ENCODE measurements at places on chromosomes 2 and 18.

- no peak for DNase-seq
These were observed 89.9 kb downstream of the MAPK4 start for GRCh38 chr18:50649821-50650220.

DNA sequence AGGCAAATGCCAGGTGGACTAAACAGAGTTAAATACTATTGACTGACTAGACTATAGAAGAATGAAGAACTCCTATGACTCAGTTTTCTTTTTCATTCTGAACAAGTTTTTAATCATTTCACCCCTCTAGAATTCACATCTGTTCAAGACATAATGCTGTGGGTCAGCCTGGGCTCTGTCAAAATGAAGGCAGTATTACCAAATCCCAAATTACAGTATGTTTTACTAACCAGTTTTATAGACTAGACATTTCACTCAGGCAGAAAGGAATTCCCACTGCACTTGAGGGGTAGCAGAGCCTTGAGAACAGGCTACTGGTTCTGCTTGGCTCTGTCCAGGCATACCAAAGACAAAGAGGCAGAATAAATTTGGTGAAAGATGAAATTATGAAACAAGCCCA, 511.7 kb downstream of the EPHA4 start:
- DNase-seq: no peak

GRCh38 chr2:196160101-196160500, 11.3 kb downstream of the STK17B start:
- no peak for DNase-seq

DNA sequence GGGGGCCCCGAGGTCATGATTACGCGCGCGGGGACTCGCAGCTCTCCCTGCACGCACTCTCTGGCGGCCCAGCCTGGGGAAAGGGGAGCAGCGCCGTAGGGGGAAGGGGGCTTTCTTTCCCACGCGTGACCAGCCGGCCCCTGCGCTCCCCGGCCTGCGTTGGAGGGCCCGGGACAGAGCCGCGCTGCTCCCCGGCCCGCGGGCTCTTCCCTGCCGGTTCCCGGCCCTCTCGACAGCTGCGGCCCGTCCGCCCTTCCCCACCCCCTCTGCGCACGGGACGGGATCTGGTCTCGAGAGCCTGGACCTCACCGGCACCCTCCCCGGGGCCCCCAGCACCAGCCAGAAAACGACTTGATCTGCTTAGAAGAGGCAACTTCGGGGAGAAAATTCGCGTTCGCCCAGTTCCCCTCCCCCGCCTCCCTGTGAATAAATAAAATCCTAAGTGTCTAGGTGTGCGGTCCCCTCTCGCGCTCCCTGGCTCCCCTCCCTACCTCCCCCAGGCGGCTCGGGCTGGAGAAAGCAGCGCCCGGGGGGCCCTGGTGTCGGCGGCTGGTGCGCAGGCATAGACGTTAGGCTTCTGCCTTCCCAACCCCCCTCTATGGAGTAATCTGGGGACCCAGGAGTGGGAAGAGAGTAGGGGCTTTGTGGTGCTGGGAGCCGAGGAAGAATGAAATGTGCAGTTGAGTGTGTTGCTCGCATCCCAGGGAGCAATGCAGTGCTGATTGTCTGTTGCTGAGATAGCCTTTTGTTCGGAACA, 803 bp upstream of the FIGN start:
- DNase-seq: no peak

- no peak for DNase-seq
These were observed 1923.0 kb upstream of the PIK3C3 start for GRCh38 chr18:40032076-40032475.

DNA sequence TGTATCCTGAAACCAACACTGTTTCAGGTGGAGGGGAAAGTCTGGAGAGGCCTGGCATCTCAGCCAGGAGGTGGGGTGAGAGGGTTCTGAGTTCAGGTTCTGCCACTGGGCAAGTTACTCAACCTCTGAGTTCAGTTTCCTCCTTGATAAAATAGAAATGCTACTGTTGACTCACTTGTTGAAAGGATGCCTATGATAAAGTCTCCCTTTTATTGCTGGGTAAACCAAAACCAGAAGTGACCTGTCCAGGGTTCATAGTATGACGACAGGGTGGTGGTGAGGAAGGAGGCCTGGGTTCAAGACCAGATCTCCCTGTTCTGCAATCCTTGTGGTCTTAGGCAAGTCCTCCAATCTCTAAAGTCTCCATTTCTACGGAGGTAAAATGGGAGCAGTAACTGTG, 232.7 kb downstream of the PRKCE start:
- no peak for DNase-seq

DNA sequence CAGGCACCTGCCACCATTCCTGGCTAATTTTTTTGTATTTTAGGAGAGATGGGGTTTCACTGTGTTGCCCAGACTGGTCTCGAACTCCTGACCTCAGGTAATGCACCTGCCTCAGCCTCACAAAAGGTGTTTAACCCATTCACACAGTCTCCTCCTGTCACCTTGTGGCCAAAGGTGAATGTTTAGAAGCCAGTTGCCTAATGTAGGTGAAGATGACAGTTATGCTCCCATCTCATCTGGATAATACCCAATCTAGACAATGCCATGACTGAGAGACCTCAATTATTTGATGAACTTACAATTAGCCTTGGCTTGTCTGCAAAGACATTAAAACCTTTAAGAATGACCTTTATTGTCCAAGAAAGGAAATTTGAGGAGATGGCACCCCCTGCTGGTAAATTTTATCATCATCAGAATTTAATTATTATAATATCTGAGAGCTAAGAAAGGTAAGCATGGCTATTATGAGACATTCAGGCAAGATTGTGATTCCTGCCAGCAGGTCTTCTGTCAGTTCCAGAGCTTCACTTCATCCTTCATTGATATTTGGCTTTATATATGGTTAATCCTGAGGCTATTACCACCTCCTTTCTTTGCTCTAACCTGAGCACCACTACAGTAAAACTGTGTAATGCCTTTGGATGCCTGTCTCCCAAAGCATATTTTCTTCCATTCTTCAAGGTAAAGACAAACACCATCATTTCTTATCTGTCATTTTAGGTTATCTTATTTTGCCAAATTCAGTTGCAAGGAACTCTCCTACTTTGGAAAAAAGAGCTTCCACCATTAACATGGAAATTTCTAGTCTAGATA, 117.6 kb downstream of the FAM124B start:
- peak; percentile 8 for DNase-seq

- no peak for DNase-seq
These were observed 255.8 kb upstream of the EPAS1 start for GRCh38 chr2:46041434-46041833.

DNA sequence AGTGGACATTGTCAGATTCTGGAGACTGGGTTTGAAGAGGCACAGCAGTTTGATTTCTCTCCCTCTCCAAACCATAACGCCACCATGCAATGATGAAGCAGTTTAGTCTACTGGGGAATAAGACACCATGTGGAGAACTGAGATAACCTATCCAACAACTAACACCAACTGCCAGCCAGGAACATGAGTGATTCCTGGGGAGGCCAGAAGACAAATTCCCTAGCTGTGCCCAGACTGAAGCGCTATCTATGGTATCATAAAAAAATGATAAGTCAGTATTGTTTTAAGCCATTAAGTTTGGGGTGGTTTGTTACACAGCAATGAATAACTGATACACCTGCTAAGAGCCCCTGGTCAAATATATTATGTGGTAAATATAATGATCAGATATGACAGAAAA, 129.3 kb downstream of the EXOC6B start:
- no peak for DNase-seq

DNA sequence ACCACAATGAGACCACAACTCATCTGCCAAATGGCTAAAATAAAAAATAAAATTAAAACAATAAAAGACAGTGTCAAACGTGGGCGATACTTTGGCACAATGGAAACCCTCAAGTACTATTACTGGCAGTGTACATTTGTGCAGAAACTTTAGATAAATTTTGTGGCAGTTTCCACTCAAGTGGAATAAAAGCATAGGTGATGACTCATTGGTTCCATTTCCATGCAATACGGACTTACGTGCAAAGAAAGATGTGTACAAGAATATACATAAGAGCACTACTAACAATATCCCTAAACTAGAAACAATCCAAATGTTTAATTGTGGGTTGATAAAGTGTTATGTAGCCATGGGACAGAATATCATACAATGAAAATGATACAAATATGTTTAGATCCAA, 259.0 kb upstream of the HNMT start:
- no peak for DNase-seq

DNA sequence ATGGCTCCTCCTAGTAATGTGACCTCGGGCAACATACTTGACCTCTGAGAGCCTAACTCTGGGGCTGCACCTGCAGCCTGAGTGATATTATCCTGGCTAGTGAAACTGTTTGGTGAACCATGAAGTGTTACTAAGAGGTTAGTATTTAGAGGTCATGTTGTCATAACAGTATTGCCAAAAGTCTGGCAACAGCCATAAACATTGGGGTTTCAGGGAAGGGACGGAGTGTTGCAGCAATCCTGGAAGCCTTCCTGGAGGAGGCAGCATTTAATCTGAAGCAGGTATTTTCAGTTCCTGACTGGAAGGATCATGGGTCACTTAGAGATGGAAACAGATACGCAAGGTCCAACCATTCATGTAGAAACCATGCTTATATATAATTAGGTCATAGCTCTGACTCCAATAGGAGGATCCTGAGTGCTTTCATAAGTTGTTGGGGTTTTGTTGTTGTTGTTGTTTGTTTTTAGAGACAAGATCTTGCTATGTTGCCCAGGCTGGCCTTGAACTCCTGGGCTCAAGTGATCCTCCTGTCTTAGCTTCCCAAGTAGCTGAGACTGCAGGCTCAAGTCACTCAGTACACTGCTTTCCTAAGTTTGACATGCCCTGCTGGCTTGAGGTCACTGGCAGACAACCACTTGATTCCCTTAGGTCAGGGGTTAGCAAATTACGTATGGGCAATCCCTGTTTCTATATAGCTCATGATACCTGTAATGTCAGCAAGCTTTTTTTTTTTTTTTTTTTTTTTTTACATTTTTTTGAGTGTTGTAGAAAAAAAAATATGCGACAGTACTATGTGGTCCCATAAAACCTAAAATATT, 21.5 kb downstream of the GPR39 start:
- DNase-seq: no peak

DNA sequence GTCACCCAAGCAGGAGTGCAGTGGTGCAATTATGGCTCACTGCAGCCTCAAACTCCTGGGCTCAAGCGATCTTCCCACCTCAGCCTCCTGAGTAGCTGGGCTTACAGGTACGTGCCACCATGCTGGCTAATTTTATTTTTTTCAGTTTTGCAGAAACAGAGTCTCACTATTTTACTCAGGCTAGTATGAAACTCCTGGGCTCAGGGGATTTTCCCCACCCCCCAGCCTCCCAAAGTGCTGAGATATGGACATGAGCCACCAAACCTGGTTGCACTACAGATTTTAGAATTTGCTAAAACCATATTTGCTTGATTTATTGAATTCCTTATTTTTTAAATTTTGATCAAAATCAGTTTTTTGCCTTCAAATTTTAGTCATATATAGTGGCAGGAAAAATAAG, 1553.4 kb downstream of the LRP1B start:
- no peak for DNase-seq

- DNase-seq: no peak
These were observed 221.6 kb downstream of the RBM43 start for GRCh38 chr2:151040039-151040438.

GRCh38 chr18:77165503-77166188, 33.1 kb upstream of the MBP start:
- no peak for DNase-seq

GRCh38 chr2:16653799-16654198, 11.8 kb downstream of the CYRIA start:
- no peak for DNase-seq

DNA sequence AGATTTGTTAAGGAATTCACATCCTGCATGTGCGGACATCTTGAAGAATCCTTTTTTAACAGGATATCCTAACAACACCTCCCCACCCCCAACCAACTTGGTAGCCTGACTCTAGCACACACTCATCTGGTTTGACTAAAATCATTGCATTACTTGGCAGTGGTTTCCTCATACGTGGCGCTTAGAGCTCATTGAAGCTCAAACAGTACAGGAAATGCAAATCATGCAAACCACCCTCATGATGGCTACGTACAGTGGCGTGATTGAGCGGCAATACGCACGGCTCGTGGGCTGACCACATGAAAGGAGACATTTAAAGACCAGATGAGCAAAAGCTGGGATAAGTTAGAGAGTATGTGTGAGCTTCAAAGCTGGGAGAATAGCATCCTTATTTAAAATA, 336.2 kb downstream of the ZEB2 start:
- DNase-seq: peak; percentile 52

- no peak for DNase-seq
These were observed 17.2 kb upstream of the IL37 start for GRCh38 chr2:112893752-112894151.

- DNase-seq: no peak
These were observed 140.7 kb downstream of the TTC27 start for GRCh38 chr2:32768387-32769174.

DNA sequence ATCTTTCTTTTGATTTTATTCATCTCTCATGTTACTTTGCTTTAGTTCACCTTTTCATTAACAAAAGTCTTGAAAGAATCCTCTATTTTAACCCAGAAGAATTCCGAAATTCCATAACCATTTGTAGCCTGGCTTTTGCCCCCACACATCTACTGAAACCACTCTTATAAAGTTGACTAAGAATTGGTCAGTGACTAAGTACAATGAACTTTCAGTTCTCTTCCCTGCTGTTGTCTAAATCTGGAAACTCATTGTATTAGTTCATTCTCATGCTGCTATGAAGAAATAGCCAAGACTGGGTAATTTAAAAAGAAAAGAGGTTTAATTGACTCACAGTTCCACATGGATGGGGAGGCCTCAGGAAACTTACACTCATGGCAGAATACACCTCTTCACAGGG, 49.9 kb upstream of the PNPT1 start:
- no peak for DNase-seq

DNA sequence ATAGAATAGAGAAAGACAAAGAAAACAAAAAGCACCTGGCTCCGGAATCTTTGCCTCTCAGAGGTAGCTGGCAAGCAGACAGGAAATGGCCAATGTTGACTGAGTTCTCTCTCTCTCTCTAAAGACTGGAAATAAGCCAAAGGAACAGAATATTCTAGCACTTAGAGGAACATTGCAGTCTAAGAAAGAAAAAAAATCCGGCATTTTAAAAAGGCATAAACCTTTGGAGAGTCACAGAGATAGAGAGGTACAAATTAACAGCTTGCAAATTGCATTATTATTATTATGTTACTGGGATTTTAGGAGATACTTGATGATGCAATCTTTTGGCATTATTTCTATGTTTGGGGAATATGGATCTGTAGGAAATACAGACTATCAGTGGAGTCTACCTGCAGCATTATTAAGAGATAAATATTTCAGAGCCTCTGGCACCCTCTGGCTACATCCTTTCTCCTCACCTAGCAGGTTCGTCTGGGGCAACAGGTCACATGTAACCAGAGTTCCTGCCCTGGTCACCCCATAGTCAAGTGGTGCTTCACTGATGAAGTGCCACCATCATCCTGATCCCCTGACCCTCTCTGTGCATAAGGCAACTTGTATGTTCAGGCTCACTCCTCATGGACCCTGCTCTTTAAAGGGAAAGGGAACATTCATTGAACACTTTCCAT, 318.9 kb upstream of the ACVR2A start:
- no peak for DNase-seq

All from stimulated activated CD4-positive, alpha-beta T cell treated with anti-CD3 and anti-CD28 coated beads, Interleukin-2, amount 100 ng/mL, for 48 hours (primary cell).